ENCODE measurements at places on chromosomes 16 and 17. TPM values are rescaled to one million over a fixed set of nuclear protein-coding genes. Genes with fewer than 3 reads are reported as not detected.

DNA sequence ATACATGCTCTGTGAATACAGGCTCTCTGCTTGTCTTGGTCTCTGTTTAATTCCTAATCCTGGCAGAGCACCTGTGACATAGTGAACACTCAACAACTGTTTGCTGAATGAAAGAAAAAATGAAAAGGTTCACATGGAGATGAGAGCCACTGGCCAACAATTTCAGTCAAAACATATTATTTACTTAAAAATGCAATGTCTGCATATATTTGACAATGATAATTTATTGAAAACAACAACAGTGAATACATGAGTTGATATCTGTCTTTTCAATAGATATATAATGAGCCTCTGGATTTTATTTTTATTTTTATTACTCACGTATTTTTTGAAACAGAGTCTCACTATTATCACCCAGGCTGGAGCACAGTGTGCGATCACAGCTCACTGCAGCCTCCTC lies 136.6 kb downstream of the CDH13 start:
- no peak for DNase-seq

GRCh38 chr16:85353839-85354685 lies 241.8 kb upstream of the CIBAR2 start:
- no peak for DNase-seq

Gene CCDC102A
- total RNA-seq = 22.7 TPM

Gene WNT9B
- 0.66 TPM for total RNA-seq

Gene RAB11FIP4
- 2.1 TPM for total RNA-seq

Gene OR1F1
- total RNA-seq = not detected

Gene C1QTNF1
- total RNA-seq = 115 TPM

- no peak for DNase-seq
Measured at GRCh38 chr17:58232707-58233156, 5.7 kb upstream of the LPO start.

Gene ABCA8
- total RNA-seq = 67.3 TPM

GRCh38 chr16:11329071-11329491 lies 16.2 kb upstream of the RMI2 start:
- no peak for DNase-seq

- peak; percentile 95 for DNase-seq
Measured at GRCh38 chr16:641326-642188, at the start of gene MCRIP2. MCRIP2 (plus strand) TSS chr16:641828; CDS start chr16:641992, 164 bp downstream.
